Glutamatergic neuron (in vitro differentiated cells): ENCODE measurements at places on chromosomes 7 and 10. TPM values are rescaled to one million over a fixed set of nuclear protein-coding genes. Genes with fewer than 3 reads are reported as not detected.

Gene THAP5
- total RNA-seq = 10.2 TPM

Gene GGCT
- 25.0 TPM for total RNA-seq

DNA sequence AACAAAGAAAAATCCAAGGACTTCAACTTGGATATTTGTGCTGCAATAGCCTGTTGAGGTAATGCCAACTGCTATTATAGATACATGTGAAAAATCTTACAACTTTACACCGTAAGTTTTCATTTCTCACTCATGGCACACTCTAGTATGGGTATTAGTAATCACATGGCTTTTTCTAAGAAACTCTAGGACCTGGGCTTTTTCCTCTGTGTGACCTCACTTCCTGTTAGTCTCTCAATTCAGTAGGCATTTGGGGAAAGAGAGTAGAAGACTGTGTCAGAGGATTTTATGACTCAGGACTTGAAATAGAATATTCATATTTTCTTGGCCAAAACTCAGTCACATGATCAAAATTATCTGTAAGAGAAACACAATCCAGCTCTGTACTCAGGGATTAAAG lies 1049.9 kb downstream of the REEP3 start:
- no peak overlapping the region for H3K27ac ChIP-seq
- no peaks in the 10 kb centered on the region for H3K27me3 ChIP-seq
- H3K4me1 ChIP-seq = no peaks in the 10 kb centered on the region
- no peak overlapping the region for H3K4me3 ChIP-seq

DNA sequence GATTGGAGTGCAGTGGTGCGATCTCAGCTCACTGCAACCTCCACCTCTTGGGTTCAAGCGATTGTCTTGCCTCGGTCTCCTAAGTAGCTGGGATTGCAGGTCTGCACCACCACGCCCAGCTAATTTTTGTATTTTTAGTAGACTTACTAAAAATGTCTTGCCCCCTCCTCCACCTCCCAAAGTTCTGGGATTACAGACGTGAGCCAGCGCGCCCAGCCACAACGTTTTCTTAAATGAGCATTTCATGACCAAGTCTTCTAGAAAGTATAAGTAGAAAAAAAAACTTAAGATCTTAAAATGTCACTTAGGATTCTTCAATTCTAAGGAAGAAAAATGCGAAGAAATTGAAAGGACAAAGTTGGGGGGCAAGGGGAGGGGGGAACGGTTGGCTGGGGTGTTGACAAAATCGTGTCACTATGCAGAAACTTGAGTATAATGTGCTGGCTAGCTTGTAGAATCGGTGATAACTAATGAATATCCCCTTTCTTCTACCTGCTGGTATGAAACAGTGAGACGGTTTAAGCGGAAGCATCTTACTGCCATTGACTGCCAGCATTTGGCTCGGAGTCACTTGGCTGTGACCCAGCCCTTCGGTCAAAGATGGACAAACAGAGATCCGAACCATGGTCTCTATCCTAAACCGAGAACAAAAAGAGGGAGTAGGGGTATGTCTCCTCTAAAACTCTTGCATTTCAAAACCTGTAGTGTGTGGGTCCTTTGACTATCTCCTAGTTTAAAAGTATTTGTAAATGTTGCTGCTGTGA lies 12.7 kb downstream of the FBH1 start:
- H3K4me3 ChIP-seq = no peak overlapping the region
- no peaks in the 10 kb centered on the region for H3K36me3 ChIP-seq
- DNase-seq = no peak
- no peak overlapping the region for H3K27ac ChIP-seq
- no peaks in the 10 kb centered on the region for H3K27me3 ChIP-seq
- H3K4me1 ChIP-seq = peaks cover 10% of the 10 kb centered on the region

Gene CNNM1
- total RNA-seq = 0.10 TPM

DNA sequence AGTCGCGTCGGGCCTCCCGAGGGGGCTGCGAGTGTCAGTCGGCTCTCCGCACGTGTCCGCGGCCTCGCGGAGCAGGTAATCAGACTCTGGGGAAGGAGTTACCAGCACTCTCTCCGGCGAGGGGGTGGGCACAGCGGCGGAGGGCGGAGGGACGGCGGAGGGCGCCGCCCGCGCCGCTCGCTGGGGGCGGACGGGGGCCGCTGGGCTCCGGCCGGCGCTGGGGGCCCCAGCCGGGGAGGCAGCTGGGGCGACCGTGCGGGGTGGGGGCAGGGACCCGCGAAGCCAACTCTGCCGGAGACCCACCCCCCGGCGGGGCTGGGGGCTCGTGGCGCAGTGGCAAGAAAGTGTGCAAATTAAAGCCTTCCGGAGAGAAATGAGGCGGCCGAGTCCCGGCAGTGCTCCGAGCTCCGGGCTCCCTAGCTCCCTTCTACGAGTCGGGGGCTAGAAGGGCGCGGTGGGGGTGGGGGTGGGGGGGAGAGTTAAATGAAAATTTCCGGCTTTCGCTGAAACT lies at the start of gene CDK6:
CDK6 (minus strand) TSS at position 85 of the 511 bp plus-strand sequence. CDS start 3,250 bp downstream, outside the sequence.
- H3K27ac ChIP-seq = peak within 1 kb of the TSS; percentile 62
- DNase-seq = peak; percentile 71
- peak within 1 kb of the TSS; percentile 99 for H3K4me3 ChIP-seq
- peaks cover 13% of the 10 kb centered on the region for H3K27me3 ChIP-seq
- no peaks in the 10 kb centered on the region for H3K36me3 ChIP-seq
- peaks cover 15% of the 10 kb centered on the region for H3K4me1 ChIP-seq

DNA sequence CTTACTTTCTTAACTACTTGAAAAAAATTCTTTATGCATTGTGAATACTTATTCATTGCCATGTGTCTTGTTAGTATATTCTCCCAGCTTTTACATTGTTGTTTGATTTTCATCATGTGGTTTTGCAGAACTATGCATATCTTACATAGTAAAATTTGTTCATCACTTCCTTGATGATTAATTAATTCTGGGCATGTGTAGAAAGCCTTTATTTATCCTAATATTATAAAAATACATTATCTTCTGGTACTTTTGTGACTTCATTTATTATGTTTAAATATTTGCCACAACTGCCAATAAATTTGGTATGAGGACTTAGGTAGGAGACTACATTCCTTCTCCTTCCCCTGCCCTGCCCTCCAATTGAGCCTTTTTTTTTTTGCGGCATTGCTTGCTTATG lies 166.0 kb upstream of the ZNF32 start:
- peaks cover 7% of the 10 kb centered on the region for H3K4me1 ChIP-seq
- H3K4me3 ChIP-seq = no peak overlapping the region
- no peaks in the 10 kb centered on the region for H3K27me3 ChIP-seq
- H3K36me3 ChIP-seq = no peaks in the 10 kb centered on the region
- no peak overlapping the region for H3K27ac ChIP-seq
- DNase-seq = no peak

DNA sequence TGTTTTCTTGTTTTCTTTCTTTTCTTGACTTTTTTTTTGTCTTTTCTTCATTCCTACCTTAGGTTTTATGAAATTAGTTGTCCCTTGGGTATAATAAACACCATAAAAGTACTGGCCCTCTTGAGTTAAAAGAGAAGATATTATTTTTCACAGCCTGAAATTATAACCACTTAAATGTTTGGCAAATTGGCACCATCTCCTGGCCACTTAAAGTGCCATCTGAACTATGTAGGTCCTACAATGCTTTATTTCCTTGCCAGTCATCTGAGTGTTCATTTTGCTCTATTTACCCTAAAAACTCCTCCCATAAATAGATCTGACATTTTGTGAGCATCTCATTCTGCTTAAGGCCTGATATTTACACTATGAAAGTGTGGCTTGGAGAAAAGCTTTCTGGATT lies 98.9 kb upstream of the PRKCQ start:
- H3K27me3 ChIP-seq = no peaks in the 10 kb centered on the region
- no peak overlapping the region for H3K27ac ChIP-seq
- no peaks in the 10 kb centered on the region for H3K4me1 ChIP-seq

- no peaks in the 10 kb centered on the region for H3K36me3 ChIP-seq
- DNase-seq = no peak
- peak overlapping the region; percentile 100 for H3K27ac ChIP-seq
Observed at GRCh38 chr7:142329062-142329790, 71.4 kb upstream of the PRSS58 start.

Gene ZNF804B
- total RNA-seq = 0.10 TPM

Gene RADIL
- total RNA-seq = 31.3 TPM

GRCh38 chr10:77531441-77532001 lies 106.1 kb downstream of the KCNMA1 start:
- H3K27me3 ChIP-seq = peaks cover 10% of the 10 kb centered on the region
- H3K27ac ChIP-seq = peak overlapping the region; percentile 24
- H3K4me1 ChIP-seq = peaks cover 12% of the 10 kb centered on the region
- no peak for DNase-seq
- no peak overlapping the region for H3K4me3 ChIP-seq
- H3K36me3 ChIP-seq = no peaks in the 10 kb centered on the region
